Activated CD8-positive, alpha-beta memory T cell treated with anti-CD3 and anti-CD28 coated beads, Interleukin-2, amount 50 U/mL, for 48 hours (primary cell): ENCODE measurements at places on chromosomes 6 and 20.

GRCh38 chr6:6865611-6866010 lies 242.2 kb upstream of the RREB1 start:
- DNase-seq, result no peak

- no peak for DNase-seq
Observed at GRCh38 chr6:34093854-34094430, 51.9 kb downstream of the GRM4 start.

DNA sequence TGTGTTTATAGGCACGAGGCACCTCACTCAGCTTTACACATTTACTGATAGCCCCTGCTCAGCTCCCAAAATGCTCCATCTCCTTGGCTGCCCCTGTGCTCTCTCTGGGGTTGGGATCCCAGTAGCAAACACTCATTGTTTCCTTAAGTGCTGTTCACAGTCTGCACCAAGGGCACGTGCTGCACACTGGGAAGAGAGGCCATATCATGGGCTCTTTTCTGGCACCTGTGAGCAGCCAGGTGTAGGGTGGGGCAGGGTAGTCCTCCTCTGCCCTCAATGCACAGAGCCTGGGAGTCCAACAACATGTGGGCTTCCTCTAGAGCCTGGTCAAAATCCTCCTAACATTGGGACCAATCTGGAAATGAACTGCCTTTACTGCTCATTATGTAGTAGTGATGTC lies 67.9 kb downstream of the BANF2 start:
- no peak for DNase-seq

DNA sequence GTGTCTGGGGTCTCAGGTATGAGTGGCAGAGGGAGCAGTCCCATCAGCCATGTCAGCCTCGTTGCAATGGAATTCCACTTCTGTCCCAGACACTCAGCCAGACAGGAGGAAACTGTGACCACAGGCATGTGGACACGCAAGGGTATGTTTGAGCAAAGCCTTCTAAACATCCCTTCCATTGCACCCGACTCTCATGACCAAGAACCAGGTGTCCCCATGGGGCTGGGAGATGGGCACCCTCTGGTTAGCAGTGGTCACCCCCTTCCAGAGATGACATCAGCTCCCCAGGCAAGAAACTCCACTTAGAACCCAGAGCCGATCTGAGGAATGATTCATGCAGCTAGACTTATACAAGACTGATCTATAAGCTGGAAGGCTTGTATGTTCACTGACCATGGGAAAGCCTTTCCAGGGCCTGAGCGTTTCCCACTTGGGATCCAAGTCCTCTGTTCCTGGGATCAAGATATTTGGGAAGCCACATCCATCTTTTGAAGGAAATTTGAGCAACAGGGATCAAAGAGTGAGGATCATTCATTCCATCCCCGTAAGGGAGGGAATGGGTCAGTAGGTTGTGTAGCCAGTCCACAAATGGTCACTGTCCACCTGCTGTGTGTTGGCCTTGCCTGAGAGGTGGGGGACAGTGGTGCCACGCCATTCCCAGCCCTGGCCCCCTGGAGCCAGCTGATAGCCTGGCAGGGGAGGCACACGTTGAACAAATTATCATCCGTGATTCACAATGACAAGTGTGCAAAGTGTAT lies 3.9 kb upstream of the MRGBP start:
- no peak for DNase-seq

- no peak for DNase-seq
Observed at GRCh38 chr6:163588220-163588919, 173.9 kb downstream of the QKI start.

- DNase-seq, result no peak
Observed at GRCh38 chr6:24444588-24444987, 41.9 kb downstream of the MRS2 start.

DNA sequence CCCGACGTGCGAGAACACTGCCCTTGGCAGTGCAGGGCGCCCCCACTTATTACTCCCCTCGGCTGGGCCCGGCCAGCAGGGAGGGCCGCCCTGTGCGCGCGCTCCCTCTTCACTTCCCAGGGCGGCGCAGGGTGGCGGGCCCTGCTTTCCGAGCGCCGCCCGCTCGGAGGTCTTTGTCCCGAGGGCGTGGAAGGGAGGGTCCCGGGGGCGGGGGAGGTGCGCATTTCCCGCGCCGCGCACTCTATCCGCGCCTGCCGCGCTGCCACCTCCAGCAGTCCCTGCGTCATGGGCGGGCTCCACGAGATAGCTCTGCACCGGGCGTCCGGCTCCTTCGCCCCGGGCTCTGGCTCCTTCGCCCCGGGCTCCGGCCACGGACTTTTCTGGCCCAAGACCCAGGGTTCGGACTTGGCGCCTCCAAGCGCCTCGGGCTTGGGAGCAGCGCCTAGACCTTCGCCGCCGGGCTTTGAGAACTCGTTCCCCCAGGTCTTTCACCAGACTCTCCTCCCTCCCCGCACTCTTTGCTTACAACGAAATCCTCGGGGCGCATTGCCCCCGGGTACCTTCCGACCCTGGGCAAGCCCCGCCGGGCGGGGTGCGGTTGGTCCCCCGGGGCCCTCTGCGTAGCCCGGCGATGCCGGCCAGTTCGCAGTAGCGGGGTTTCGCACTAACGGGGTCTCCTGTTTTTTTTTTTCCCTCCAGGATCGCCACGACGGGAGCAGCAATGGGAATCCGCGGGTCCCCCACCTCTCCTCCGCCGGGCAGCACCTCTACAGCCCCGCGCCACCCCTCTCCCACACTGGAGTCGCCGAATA lies 1.6 kb downstream of the TFAP2C start:
- no peak for DNase-seq

GRCh38 chr20:64056889-64057627 lies 5.9 kb upstream of the TCEA2 start:
- DNase-seq, result no peak
